ENCODE measurements at places on chromosomes 6 and 20. TPM values are rescaled to one million over a fixed set of nuclear protein-coding genes. Genes with fewer than 3 reads are reported as not detected.

DNA sequence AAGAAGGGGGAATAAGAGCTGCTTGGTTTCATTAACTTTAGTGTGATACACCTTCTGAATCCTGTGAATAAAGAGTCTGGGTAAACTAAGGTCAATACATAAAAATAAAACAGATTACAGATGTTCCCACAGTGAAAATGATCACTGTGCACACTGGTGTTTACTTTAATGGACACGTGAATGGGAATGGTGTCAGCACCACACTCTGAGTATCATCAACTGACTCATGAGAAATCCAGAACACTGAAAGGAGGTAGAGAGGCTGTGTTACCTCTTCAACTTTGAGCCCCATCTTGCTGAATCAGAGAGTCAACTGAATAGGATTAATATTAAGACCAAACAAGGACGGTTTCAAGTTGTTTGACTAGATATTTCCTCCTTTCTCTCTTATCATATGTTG lies 75.0 kb downstream of the ELOVL4 start:
- ATAC-seq = no peak

GRCh38 chr6:71967436-71967835 lies 81.1 kb downstream of the RIMS1 start:
- no peak for ATAC-seq

GRCh38 chr20:53468587-53468986 lies 125.1 kb downstream of the ZNF217 start:
- no peak for ATAC-seq

DNA sequence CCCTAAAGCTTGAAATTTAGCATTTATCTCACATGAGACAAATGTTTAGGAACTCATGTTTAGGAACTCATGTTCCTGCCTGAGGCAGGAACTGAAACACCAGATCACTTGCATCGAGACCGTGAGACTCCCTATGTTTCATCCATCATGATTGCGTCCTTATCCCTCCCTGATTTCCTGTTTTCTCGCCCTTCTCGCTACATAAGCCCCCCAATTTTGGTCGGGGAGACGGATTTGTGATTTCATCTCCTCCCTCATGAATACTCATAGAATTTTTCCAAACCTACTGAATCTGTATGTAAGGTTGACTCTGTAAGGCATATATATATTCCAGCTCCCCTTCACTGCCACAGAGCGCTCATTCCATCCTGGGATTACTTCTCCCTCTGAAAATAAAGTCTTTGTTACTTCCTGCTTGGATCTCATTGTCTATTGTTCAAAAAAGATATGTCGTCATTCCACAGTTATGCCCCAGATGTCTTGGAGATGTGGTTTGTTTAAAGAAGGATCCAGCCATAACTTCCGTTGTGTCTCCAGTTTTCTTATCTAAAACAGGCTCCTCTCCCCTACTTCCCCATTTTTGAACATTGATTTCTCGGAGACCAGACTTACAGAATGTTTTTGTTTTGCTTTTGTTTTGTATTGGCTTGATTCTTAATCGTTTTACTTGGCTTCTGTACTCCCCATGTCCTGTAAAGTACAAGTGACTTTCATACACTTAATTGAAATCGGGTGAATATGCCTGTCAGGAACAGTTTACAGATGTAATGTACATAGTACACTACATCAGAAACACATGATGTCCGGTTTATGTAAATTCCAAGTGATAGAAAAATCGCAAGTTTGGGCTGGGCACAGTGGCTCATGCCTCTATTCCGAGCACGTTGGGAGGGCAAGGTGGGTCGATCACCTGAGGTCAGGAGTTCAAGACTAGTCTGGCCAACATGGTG lies 118.7 kb downstream of the HFE start:
- peak; percentile 16 for ATAC-seq

Gene SSTR4
- 0.58 TPM for total RNA-seq

Gene TRIM10
- total RNA-seq = 0.08 TPM

Gene LST1
- total RNA-seq = 6.3 TPM

Gene RAB32
- total RNA-seq = 39.2 TPM

All from gastroesophageal sphincter (tissue), 4 donors.